ENCODE measurements at places on chromosomes 4 and X.

GRCh38 chr4:112516471-112517066, 589 bp upstream of the NEUROG2 start:
- DNase-seq, result no peak

DNA sequence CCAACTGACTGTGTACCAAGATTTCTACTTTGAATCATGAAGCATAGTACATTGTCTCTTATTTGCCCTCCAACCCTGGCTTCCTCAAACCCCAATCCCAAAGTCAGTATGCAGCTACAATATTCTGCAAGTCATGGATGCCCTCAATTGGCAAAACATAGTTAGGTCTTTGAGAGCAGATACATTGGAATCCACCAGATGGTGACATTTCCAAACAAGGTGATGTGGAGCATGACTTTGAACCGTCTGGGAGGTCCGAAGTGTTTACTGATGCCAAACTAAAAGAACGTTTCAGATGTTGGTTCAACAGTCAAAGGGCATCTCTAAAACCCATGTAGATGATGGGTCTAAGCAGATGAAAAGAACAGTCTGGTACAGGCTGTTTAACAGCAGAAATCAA, 43.7 kb upstream of the FRMD7 start:
- DNase-seq, result no peak

DNA sequence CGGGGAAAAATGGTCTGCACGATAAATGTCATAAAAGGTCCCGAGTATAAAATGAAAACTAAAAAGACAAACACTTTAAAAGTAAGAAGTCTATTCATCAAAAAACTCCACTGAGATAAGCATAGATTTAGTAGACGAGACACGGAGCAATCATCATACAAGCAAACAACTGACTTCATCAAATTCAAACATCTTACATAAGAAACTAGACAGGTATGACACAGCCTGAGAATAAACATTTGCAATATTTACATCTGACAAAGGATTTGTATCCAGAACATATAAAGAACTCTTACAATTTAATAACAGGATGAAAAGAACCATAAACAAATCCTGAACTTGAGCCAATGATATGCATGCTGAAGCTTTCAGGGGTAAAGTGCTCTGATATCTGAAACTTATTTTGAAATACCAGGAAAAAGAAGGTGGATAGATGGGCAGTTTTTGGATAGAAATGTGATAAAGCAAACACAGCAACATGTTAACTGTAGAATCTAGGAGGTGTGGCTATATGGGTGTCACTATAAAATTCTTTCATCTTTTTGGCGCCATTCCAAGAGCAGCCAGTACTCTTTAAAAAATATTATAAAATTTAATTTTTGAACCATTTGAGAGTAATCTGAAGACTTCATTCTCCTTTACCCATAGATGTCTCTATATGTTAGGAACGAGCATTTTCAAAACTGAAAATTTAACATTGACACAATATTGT, 12.0 kb downstream of the MPP1 start:
- DNase-seq, result no peak

- no peak for DNase-seq
Measured at GRCh38 chr4:139540161-139540560, 15.9 kb downstream of the SETD7 start.

DNA sequence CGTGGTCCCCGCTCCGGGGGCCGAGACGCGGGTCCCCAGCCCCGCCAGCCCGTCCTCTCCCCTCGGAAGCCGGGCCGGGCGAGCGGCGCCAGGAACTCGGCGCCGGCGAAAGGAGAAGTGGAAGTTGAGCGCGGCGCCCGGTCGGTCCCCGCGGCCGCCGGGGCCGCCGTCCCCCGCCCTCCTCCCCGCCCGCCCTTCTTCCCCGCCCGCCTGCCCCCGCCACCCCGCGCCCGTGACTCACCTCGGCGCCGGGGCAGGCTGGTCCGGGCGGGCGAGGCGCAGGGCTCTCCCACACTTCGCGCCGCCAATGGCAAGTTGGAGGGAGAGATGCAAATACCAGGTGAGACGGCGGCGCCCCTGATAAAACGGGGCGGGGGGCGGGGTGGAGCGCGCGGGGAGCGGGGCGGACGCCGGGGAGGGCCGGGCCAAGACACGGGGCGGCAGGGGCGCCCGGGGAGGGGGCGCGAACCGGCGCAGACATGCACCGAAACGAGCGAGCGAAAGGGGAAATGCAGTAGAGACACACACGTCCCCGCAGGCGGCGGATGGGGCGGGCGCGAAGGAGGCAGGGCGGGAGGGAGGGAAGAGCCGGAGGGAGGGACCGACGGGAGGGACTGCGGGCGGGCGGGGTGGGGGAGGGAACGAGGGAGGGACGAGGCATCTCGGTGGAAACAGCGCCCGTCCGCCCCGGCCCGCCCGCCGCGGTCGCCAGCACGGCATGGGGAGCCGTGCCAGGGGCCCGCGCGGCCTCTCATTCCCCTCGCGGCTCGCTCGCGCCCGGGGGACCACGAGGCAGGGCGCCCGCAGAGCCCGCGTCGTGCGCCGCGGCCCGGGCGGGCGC, at the start of gene ELF4:
Gene ELF4 (minus strand): TSS at position 119 of the 841 bp plus-strand sequence. CDS start 29,167 bp downstream, outside the sequence.
- DNase-seq, result peak; percentile 55

DNA sequence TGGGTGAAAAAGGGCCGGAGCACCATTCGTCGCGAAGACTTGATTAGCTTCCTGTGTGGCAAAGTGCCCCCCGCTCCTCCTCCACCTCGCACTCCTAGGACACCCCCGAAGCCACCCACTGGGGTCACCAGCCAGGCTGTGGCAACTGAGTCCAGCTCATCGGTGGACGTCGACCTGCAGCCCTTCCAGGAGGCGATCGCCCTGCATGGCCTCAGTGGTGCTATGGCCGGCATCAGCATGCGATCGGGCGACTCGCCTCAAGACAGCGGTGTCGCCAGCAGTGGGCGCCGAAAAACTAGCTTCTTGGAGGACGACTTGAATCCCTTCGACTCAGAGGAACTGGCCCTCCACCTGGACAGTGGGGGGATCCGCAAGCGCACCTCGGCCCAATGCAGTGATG, 126.8 kb upstream of the CXorf66 start:
- no peak for DNase-seq

DNA sequence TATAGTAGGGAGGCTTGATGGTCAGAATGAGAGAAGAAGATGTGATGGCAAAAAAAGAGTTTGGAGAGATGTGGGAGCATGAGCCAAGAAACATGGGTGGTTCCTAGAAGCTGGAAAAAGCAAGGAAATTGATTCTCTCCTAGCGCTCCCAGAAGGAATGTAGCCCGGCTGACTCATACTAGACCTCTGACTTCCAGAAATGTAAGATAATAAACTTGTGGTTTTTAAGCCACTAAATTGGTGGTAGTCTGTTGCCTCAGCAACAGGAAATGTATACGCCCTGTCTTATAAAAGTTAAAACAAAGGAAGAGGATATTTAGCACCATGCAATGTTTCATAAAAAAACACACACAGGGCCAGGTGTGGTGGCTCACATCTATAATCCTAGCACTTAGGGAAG, 182.7 kb upstream of the PCDH7 start:
- DNase-seq, result no peak
